ENCODE measurements at places on chromosomes 6 and 20.

DNA sequence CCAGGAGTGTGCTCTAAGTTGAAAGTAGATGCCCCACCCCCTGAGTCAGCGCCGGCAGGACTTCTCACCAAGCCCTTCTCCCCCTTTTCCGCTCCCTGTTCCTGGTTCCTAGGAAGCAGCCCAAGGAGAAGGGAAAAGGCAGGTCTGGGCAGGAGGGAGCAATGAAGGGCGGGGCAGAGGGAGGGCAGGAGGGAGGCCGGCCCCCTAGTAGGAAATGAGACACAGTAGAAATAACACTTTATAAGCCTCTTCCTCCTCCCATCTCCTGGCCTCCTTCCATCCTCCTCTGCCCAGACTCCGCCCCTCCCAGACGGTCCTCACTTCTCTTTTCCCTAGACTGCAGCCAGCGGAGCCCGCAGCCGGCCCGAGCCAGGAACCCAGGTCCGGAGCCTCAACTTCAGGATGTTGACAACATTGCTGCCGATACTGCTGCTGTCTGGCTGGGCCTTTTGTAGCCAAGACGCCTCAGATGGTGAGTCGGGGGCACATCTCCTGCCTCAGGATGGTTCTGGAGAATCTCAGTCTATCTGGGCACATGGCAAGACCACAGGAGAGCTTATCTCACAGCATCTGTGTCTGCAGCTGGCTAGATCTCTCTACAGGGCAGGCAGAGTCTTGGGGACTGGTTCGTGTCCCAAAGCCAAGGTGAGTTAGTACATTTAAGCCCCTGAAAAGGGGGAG lies at the start of gene PROCR:
Gene PROCR, plus strand, starts transcription at position 320 of the 681 bp plus-strand sequence. Its CDS starts 83 bp downstream, at position 403.
- peak; percentile 96 for DNase-seq

DNA sequence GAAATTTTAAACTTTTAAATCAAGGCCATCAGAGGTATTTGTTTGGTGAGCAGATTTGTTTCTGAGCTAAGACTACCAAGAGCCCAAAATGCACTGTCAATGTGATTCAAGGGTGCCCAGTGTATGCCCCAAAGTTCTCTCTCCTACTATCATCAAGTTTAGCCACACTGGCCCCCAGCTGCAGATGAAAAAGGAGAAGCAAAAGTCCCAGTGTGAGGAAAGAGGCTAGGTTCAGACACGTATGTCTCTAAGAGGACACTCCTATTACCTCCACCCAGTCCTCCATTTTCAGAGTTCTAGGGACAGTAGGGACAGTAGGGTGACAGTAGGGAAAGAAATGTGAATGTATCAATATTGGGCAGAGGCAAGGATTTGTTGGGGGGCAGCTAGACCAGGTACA lies 230.8 kb downstream of the CD83 start:
- DNase-seq = no peak

GRCh38 chr6:71250099-71250602 lies 38.5 kb upstream of the OGFRL1 start:
- DNase-seq = peak; percentile 88

GRCh38 chr6:3287976-3288707 lies 29.4 kb downstream of the PSMG4 start:
- no peak for DNase-seq

- DNase-seq = no peak
Measured at GRCh38 chr6:130632277-130632676, 194.9 kb upstream of the SMLR1 start.

- DNase-seq = no peak
Measured at GRCh38 chr6:26359765-26360164, 5.2 kb upstream of the BTN3A2 start.

- peak; percentile 41 for DNase-seq
Measured at GRCh38 chr6:11918739-11919605, 93.1 kb upstream of the HIVEP1 start.
